Suppressor macrophage treated with lipopolysaccharide for 4 hours (primary cell): ENCODE measurements at places on chromosomes 3 and 15.

DNA sequence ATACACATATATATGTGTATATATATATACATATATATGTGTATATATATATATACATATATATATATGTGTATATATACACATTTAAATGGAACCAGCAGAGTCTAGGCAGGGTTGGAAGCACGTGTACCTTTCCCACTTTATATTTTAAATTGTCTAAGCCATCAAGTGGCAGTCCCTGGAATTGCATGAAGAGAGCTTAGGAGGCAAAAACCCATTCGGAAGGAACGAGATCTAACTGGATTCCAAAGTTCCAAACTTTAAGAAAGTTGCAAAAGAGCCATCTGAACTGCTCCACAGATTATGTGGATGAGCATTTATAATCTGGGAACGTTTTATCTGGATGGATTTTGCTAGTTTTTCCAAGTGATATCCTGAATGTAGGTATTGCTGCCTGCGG, 186.5 kb downstream of the FOXP1 start:
- DNase-seq: peak; percentile 47

DNA sequence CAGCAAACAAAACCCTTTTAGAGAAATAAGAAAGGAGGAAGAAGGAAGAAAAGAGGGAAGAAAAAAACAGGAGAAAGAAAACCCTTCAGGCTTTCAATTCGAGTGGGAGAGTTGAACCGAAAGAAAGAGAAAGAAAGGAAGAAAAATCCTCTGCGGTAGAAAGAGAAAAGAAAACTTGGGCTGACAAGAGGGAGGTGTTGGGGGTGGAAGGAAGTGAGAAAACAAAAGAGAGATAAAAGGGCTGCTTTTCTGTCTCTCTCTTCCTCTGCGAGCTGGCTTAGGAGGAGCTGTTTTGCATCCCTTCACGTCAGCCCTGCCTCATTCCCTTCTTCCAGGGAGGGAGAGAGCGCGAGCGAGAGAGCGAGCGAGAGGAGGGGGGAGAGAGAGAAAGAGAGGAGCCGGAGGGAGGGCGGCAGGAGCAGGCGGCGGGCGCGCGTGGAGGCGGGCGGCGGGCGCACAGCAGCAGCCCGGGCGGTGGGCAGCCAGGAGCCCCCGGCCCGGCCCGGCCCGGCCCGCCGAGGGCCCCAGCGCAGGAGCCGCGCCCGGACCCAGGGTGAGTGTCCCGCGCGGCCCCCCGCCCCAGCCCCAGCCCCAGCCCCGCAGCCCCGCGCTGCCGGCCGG, at the start of gene ZNF710:
Gene ZNF710 (plus strand): TSS at position 263 of the 621 bp plus-strand sequence. CDS start 65,814 bp downstream, outside the sequence.
- peak; percentile 49 for DNase-seq

GRCh38 chr15:23877502-23878412, 190.7 kb upstream of the NDN start:
- DNase-seq: peak; percentile 10

DNA sequence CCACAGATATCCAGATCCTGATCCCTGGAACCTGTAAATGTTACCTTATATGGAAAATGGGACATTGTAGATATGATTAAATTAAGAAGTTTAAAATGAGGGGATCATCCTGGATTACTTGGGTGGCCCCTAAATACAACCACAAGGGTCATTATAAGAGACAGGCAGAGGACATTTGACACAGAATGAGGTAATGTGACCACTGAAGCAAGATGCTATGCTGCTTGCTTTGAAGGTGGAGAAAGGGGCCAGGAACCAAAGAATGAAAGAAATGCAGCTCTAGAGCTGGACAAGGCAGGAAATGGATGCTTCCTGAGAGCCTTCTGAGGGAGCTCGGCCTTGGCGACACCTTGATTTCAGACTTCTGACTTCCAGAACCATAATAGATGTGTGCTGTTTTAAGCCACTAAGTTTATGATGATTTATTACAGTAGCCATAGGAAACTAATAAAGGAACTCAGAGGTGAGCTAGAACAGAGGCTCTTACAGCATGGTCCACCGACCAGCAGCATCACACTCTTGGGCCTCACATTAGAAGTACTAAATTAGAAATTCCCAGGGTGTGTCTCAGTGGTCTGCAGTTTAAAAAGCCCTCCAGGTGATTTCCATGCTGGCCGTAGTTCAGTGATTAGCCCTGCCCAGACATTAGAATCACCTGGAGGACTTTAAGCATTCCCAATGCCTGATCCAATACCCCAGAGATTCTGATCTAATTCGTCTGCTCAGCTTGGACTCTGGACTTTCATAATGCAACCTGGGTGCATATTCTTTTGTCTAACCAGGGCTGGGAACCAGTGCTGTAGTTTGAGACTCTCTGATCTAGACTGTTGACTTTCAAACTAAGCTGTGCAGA, 7.5 kb downstream of the COLQ start:
- no peak for DNase-seq

- DNase-seq: peak; percentile 82
Measured at GRCh38 chr3:12349895-12350811, 61.3 kb downstream of the PPARG start.

DNA sequence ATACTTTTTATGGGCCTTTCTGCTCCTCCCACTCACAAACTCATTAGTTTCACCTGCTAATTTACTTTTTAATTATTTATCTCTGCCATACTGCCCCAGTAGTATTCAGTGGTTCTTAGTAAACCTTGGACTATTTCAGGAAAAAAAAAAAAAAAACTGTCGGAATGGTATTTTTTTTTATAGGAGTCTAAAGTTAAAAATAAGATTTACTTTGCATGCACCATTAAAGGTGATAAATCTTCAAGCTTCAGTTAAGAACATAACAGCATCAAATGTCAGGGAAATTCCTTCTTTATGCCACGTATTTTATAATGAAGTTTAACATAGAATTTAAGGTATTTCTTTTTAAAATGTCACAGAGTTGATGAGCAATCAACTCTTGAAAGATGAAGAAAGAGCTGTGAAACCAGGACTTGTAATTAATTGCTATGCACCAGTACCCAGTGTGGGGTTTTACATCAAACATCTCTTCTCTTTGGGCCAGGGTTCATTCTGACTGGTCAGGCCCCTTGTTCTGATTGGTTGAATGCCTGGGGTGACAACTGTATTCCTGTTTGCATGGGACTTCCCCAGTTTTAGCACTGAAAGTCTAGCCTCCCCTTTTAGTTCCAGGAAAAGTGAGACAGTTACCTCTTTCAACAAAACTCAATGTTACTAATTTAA, 40.3 kb upstream of the PTPRG start:
- no peak for DNase-seq

DNA sequence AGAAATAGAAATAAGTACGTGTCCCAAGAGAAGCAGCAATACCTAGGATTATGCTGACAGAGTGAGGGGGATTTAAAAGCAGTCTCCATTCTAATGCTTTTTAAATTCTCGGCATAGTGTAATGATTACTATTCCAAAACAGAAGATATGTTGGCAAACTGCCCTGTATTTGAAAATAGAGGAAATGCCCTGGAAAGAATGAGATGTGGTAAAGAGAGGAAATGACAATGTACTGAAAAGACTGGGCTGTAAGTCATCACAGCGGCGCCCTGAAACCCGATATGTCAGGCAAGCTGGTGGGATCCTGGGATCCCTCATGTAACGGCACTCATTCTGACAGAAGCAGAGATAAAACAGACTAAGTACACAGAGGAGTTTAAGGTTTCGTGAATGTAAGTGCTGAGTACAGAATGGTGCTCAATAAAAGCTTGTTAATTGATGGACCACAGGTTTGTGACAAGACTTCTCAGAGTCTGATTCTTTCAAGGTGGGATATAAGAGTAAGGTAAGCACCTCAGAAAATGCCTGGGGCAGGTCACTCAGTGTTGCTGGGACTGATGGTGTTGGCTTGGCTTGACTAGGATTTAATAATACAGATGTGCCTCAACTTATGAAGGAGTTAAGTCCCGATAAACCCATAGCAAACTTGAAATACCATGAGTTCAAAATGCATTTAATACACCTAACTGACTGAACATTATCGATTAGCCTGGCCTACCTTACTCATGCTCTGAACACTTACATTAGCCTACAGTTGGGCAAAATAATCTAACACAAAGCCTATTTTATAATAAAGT, 91.4 kb downstream of the NFKBIZ start:
- peak; percentile 91 for DNase-seq

DNA sequence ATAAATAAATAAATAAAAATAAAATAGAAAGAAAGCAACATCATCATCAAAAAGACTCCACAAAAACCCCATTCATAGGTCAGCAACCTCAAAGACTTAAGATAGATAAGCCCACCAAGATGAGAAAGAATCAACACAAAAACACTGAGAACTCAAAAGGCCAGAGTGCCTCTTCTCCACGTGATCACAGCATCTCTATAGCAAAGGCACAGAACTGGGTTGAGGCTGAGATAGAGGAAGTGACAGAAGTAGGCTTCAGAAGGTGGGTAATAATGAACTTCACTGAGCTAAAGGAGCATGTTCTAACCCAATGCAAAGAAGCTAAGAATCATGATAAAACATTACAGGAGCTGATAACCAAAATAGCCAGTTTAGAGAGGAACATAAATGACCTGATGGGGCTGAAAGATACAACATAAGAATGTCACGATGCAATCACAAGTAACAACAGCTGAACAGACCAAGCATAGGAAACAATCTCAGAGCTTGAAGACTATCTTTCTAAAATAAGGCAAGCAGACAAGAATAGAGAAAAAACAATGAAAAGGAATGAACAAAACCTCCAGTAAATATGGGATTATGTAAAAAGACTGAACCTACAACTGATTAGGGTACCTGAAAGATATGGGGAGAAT, 26.4 kb downstream of the GNB5 start:
- no peak for DNase-seq

- DNase-seq: no peak
Measured at GRCh38 chr15:80766275-80766674, 12.9 kb upstream of the CEMIP start.

DNA sequence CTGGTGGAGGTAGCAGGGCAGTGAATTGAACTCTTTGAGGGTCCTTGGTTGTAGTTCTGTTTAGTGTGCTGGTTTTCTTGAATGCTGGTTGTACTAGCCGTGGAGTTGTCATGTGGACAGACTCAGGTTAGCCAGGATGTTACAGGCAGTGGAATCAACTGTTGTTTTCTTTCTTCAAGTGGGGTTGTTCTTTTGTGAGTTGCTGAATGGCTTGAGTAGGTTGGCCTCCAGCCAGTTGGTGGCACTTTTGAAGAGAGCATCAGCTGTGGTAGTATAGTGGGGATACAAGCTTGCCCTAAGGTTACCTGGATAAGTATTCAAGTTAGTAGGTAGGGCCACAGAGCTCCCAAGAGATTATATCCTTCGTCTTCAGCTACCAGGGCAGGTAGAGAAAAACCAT, 31.8 kb upstream of the RARB start:
- no peak for DNase-seq

- peak; percentile 99 for DNase-seq
Measured at GRCh38 chr3:12999147-13000140, 73.8 kb downstream of the IQSEC1 start.

DNA sequence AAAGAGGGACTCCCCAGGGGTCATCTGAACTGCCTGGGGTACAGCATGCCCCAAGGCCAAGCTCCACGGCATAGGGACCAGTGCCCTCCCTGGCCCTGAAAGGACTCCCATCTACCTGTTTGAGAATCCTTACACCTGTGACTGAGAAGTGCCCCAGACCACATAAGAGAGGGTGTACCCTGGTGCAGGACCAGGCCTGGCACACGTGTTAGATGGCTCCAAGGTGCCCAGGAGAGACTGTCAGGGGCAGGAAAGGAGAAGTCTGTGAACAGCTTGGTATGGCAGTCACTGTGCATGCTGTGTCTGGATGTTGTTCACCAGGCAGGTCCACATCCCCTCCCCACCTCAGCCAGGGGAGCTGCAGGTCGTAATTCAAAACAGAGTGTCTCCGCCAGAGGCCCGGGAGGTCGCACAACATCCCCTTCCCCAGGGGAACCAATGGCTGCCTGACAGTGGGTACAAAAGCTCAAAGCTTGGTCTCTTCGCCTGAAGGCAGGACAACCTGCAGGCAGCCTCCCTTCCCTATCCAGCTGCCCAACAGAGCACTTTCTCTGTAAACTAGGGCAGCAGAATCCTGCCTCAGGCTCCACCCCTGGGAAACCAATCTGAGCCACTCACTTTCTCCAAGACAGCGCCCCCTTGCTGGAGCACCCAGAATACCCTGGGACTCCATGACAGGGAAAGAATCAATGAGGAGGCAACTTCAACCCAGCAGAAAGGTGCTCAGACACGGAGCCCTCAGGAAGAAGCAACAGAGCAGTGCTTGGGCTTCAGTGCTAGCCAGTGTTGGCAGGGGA, 3.9 kb downstream of the NUP210 start:
- DNase-seq: no peak

DNA sequence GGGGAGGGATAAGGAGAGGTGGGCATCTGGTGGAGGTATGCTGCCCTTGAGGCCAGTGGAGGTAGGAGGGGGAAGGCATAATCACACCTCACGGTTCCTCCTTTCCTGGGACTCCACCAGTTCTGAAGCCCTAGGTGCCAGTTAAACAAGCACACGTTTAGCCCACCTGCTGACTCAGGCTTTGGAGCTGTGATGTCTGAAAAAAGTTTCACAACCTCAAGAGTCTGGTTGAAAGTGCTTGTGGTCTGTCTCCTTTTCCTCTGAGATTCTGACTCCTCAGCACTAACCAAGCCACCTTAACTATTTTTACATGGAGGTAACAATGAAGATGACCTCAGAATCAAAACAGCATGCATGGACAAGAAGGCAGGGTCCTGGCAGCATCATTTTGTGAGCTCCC, 23.0 kb downstream of the HPS3 start:
- DNase-seq: peak; percentile 17

DNA sequence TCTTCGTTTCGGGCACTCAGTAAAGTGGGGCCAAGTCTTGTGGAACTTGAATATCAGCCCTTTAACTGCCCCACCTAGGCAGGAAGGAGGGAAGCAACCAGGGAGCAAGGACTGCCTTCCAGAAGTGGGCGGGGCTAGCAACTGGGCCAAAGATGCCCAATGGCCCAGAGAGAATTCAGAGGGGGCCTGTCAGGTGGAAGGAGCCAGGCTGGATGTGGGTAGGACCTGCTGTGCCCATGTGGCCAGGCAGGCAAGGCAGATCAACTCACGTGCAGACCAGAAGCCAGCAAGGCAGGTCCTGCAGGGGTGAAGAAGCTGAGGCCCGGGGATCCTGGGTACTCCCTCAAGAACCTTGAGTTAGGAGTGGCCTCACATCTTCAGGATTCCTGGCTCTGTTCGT, 5.5 kb downstream of the MAP6D1 start:
- DNase-seq: no peak

GRCh38 chr15:80068578-80068977, 9.1 kb downstream of the ZFAND6 start:
- no peak for DNase-seq

- peak; percentile 29 for DNase-seq
Measured at GRCh38 chr3:155744010-155744625, 753 bp downstream of the PLCH1 start.

- no peak for DNase-seq
Measured at GRCh38 chr3:124627501-124627908, 102.7 kb upstream of the UMPS start.

DNA sequence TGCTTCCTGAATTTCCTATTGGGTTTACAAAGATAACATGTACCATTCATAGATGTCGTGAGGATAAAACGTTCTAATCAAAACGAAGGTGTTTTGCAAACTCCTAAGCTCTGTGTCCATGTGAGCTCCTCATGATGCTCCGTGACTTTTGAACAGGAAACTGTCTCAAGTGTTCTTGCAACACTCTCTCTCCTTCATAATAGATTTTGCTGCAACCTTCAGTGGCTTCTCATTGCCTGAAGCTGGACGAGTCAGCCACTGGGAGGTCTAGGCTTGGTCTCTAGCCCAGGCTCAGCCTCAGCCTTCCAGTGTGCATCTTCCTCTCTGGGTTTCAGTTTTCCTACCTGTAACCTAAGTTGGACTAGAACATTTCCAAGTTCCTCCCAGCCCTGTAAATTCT, 18.7 kb upstream of the BCL2A1 start:
- DNase-seq: peak; percentile 90

GRCh38 chr15:45168751-45169551, 18.8 kb downstream of the SHF start:
- no peak for DNase-seq
